ENCODE measurements at places on chromosomes 1 and 21. TPM values are rescaled to one million over a fixed set of nuclear protein-coding genes. Genes with fewer than 3 reads are reported as not detected.

DNA sequence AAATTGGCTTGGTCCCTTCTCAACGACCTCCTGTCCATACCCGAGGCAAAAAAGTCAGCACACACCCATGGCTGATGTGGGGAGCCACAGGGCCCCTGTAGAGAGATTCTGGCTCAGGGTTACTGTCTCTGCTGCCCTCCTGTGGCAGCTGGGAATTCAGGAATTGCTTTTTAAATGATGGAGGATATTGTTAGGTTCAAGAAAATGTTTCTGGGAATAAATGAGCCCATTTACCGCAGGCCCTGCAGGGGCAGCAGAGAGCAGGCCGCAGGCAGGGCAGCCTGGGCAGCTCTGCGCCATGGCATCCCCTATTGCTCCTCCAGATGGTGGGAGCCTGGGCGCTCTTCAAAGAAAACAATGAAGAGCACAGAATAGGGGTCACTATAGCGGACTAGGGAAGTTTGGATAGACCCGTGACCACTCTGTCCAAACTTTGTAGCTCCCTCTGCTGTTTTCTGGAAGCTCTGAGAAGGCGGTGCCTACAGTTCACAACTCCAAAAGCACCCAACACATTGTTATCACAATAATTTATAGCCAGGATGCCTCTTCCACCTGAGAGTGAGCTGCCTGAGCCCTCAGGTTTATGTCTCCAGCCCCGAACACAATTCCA lies 201.1 kb downstream of the BACH1 start:
- no peaks in the 10 kb centered on the region for H3K36me3 ChIP-seq
- H3K4me1 ChIP-seq = no peaks in the 10 kb centered on the region
- no peaks in the 10 kb centered on the region for H3K27me3 ChIP-seq
- H3K27ac ChIP-seq = no peak overlapping the region
- no peak for DNase-seq

LCE2C gene
- not detected for total RNA-seq

- no peak for DNase-seq
- no peaks in the 10 kb centered on the region for H3K36me3 ChIP-seq
- peaks cover 21% of the 10 kb centered on the region for H3K4me1 ChIP-seq
- H3K4me3 ChIP-seq = no peak overlapping the region
- H3K27me3 ChIP-seq = no peaks in the 10 kb centered on the region
Measured at GRCh38 chr1:116164150-116164549, 53.0 kb downstream of the MAB21L3 start.

DNA sequence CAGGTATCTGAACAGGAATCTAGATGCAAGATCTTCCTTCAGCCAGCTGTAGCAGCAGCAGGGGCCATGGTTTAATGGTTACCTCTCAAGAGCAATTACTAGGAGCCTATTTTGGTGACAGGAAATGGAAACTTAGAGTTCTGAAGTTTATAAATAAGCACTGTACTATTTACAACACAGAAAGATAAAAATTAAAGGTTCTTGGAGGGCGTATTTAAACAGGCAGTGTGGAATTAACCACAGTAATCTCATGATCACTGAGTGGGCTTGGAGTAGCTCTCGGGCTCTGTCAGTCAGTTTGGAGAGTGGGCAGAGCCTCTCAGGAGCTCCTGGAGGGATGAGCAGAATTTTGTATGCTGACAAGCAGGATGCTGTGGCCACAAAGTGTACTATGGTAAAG lies 10.2 kb upstream of the FCRL5 start:
- no peak overlapping the region for H3K4me3 ChIP-seq
- no peaks in the 10 kb centered on the region for H3K27me3 ChIP-seq
- no peaks in the 10 kb centered on the region for H3K36me3 ChIP-seq
- DNase-seq = no peak
- H3K27ac ChIP-seq = no peak overlapping the region

DNA sequence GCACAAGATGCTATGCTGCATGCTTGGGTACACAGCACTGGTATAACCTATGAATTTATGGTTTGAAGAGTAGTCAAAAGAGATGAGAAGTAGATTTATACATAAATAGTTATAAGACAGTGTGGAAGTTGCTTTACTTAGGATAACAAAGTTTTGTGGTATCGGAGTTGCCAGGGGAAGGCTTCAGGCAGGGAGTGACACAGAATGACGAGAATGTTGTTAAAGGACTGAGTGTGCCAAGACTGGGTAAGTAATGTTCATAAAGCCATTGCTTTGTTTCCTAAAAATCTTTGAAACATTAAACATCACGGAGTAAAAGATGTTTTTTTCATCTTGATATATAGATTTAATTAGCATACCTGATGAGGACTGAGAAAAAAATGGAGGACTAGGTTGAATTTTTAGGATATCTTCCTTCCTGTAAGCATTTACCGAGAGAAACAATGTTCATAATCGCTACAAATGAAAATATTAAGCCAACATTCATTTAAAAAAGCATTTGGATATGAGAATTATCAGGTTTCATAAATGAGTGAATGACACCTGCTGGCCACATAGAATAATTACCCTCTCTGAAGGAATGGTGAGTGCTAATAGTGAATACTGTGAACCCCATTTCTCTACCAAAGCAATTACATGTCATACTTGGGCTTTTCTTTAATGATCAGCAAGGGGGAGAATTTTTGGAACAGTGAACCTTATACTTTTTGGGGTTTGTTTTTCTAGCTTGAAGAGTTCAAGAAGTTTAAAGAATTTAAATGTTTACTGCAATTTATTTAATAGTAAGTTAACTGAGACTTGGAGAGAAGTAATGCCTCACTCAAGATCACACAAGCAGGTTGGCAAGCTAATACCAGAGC lies 28.4 kb downstream of the EXTL2 start:
- no peaks in the 10 kb centered on the region for H3K27me3 ChIP-seq
- no peak overlapping the region for H3K4me3 ChIP-seq
- H3K4me1 ChIP-seq = no peaks in the 10 kb centered on the region
- DNase-seq = peak; percentile 63
- H3K36me3 ChIP-seq = no peaks in the 10 kb centered on the region

GRCh38 chr21:14545906-14546480 lies at the start of gene SAMSN1:
TSS of gene SAMSN1 (minus strand) at chr21:14546315. CDS start at chr21:14546261, 54 bp downstream.
- H3K4me3 ChIP-seq = peak within 1 kb of the TSS; percentile 0
- peak; percentile 58 for DNase-seq
- H3K27me3 ChIP-seq = no peaks in the 10 kb centered on the region
- H3K27ac ChIP-seq = no peak within 1 kb of the TSS
- H3K36me3 ChIP-seq = no peaks in the 10 kb centered on the region

DNA sequence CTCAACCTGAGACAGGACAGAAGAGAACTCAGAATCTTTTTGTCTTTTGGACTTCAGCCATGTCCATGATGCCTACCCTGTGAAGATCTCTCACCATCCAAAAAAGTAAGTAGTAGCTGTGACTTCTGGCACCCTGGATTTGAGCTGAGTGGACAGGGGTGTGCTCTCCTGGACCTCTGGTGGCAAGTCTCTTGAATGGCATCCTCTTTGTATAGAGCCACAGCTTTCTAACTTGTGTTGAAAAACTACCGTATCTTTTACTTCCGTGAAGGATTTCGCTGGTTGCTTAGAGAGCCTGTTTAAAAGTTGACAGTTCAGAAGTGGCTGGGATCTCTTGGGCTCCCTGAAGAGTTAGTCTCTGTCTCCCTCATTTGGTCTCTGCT lies 1.8 kb downstream of the MFN2 start:
- H3K36me3 ChIP-seq = peaks cover 42% of the 10 kb centered on the region
- H3K4me1 ChIP-seq = peaks cover 21% of the 10 kb centered on the region
- H3K27me3 ChIP-seq = no peaks in the 10 kb centered on the region

DNA sequence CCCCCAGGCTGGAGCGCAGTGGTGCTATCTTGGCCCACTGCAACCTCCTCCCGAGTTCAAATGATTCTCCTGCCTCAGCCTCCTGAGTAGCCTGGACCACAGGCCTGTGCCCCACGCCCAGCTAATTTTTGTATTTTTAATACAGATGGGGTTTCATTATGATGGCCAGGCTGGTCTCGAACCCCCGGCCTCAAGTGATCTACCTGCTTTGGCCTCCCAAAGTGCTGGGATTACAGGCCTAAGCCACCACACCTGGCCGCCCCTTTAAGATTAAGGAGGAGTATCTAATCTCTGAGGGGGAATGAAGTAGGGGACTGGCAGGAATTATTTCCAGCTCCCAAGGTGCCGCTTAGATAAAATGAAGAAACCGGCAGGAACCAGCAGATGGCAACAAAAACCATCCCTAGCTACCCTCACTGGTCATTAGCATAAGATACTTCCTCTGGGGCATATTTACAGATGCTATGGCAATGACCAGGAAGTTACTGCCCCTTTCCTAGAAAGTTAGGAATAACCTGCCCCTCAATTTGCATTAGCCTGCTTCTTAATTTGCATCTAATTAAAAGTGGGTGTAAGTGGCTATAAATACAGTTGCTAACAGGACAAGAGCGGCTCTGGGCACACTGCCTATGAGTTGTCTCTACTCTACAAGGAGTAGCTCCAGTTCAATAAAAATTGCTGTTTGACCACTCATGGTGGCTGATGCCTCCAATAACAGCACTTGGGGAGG lies 7.1 kb upstream of the NSUN4 start:
- no peak overlapping the region for H3K27ac ChIP-seq
- H3K4me3 ChIP-seq = no peak overlapping the region
- DNase-seq = peak; percentile 30

DNA sequence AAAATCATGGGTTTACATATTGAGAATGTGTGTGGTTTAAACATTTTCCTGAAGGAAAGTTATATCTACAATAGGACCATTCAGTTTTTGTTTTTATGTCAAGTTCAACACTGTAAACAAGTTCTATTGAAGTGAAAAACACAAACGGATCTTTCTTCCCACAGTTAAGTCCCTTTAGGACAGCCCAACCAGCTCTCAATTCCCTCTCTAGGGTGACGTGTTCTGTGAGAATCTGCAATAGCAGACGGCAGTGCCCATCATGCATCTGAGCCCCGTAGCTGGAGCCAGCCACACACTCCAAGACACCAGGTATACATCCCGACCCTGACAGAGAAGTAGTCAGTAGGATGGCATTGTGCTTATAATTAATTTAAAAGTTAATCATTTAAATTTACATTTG lies 26.3 kb upstream of the IVNS1ABP start:
- DNase-seq = peak; percentile 12
- H3K27me3 ChIP-seq = no peaks in the 10 kb centered on the region
- H3K4me1 ChIP-seq = no peaks in the 10 kb centered on the region
- no peaks in the 10 kb centered on the region for H3K36me3 ChIP-seq

GRCh38 chr1:9238134-9238533 lies 3.6 kb downstream of the H6PD start:
- H3K27ac ChIP-seq = peak overlapping the region; percentile 82
- DNase-seq = no peak
- H3K27me3 ChIP-seq = no peaks in the 10 kb centered on the region

- H3K27ac ChIP-seq = no peak overlapping the region
- peaks cover 20% of the 10 kb centered on the region for H3K4me1 ChIP-seq
- H3K27me3 ChIP-seq = no peaks in the 10 kb centered on the region
- no peak overlapping the region for H3K4me3 ChIP-seq
- H3K36me3 ChIP-seq = peaks cover 75% of the 10 kb centered on the region
Measured at GRCh38 chr1:40766560-40766959, 17.0 kb upstream of the KCNQ4 start.

- H3K36me3 ChIP-seq = no peaks in the 10 kb centered on the region
- no peak overlapping the region for H3K27ac ChIP-seq
- no peak for DNase-seq
- peaks cover 14% of the 10 kb centered on the region for H3K27me3 ChIP-seq
Measured at GRCh38 chr1:109790329-109790728, 26.6 kb upstream of the EPS8L3 start.

GRCh38 chr1:200237066-200237465 lies 172.8 kb downstream of the ZNF281 start:
- H3K4me3 ChIP-seq = no peak overlapping the region
- DNase-seq = no peak
- no peak overlapping the region for H3K27ac ChIP-seq
- H3K4me1 ChIP-seq = no peaks in the 10 kb centered on the region
- no peaks in the 10 kb centered on the region for H3K27me3 ChIP-seq

CFAP107 gene
- 0.62 TPM for total RNA-seq

REN gene
- not detected for total RNA-seq

GRCh38 chr1:14894811-14895560 lies 258.6 kb upstream of the TMEM51 start:
- H3K4me1 ChIP-seq = no peaks in the 10 kb centered on the region
- DNase-seq = no peak
- H3K36me3 ChIP-seq = no peaks in the 10 kb centered on the region
- H3K27me3 ChIP-seq = no peaks in the 10 kb centered on the region
- H3K27ac ChIP-seq = no peak overlapping the region

DNA sequence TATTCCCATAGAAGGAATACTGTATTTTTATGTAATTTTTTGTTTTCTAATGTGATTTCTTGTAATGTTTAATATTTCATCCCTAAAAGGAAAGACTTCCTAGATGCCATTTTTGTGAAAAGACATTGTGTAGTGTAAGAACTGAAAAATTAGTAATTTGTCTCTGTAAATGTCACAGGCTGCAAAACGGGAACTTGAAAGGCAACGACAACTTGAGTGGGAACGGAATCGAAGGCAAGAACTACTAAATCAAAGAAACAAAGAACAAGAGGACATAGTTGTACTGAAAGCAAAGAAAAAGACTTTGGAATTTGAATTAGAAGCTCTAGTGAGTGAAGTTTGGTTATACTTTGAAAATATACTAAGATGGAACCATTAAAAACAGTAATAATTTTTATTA lies 132.2 kb downstream of the ITSN1 start:
- H3K4me1 ChIP-seq = no peaks in the 10 kb centered on the region
- H3K4me3 ChIP-seq = no peak overlapping the region
- H3K27ac ChIP-seq = no peak overlapping the region
- no peaks in the 10 kb centered on the region for H3K27me3 ChIP-seq

GRCh38 chr1:4461726-4462290 lies 192.6 kb upstream of the AJAP1 start:
- H3K4me3 ChIP-seq = no peak overlapping the region
- H3K36me3 ChIP-seq = no peaks in the 10 kb centered on the region
- H3K4me1 ChIP-seq = peaks cover 22% of the 10 kb centered on the region
- peak; percentile 2 for DNase-seq
- H3K27me3 ChIP-seq = no peaks in the 10 kb centered on the region
- H3K27ac ChIP-seq = no peak overlapping the region

DNA sequence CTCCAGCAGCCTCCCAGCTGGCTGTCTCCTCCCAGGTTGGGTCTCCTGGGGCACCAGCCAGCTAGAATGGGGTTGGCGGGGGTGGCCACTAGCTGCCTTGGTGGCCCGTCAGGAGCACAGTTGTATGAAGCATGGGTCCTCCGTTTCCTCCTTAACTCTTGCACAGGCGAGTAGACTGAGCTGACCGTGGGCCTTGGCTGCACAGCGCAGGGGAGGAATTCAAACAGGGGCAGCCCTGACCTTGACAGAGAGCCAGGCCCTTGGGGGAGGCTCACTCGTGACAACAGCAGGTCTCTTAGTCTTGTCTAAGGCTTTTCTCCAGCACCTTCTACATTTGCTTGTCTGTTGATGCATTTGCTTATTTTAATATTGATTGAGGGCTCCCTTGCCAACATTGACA lies 114.1 kb downstream of the PRDM2 start:
- no peak overlapping the region for H3K4me3 ChIP-seq
- H3K4me1 ChIP-seq = no peaks in the 10 kb centered on the region
- H3K36me3 ChIP-seq = peaks cover 20% of the 10 kb centered on the region
- H3K27ac ChIP-seq = no peak overlapping the region

All from muscle of leg (tissue), 16 donors.